Glutamatergic neuron (in vitro differentiated cells): ENCODE measurements at places on chromosomes 5 and 9. TPM values are rescaled to one million over a fixed set of nuclear protein-coding genes. Genes with fewer than 3 reads are reported as not detected.

DNA sequence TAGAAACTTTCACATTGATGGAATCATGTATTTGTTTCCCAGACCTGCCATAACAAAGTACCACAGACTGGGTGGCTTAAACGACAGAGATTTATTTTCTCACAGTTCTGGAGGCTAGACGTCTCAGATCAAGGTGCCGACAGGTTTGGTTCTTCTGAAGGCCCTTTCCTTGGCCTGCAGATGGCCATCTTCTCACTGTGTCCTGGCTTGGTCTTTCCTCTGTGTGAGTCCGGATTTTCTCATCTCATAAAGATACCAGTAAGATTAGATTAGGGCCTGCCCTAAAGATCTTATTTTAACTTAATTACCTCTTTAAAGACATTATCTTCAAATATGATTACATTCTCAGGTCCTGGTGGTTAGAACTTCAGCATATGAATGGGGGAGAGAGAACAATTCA lies 5.8 kb downstream of the USP20 start:
- DNase-seq = no peak

Gene ARHGEF28
- total RNA-seq = 0.47 TPM

GRCh38 chr5:43066799-43067741 lies 27.0 kb upstream of the ANXA2R start:
- DNase-seq = peak; percentile 87

Gene FOXI1
- total RNA-seq = not detected

- DNase-seq = peak; percentile 61
Observed at GRCh38 chr5:129664336-129664937, 83.5 kb upstream of the MINAR2 start.

Gene PPP3R2
- total RNA-seq = not detected

Gene FOXD4L5
- total RNA-seq = not detected

DNA sequence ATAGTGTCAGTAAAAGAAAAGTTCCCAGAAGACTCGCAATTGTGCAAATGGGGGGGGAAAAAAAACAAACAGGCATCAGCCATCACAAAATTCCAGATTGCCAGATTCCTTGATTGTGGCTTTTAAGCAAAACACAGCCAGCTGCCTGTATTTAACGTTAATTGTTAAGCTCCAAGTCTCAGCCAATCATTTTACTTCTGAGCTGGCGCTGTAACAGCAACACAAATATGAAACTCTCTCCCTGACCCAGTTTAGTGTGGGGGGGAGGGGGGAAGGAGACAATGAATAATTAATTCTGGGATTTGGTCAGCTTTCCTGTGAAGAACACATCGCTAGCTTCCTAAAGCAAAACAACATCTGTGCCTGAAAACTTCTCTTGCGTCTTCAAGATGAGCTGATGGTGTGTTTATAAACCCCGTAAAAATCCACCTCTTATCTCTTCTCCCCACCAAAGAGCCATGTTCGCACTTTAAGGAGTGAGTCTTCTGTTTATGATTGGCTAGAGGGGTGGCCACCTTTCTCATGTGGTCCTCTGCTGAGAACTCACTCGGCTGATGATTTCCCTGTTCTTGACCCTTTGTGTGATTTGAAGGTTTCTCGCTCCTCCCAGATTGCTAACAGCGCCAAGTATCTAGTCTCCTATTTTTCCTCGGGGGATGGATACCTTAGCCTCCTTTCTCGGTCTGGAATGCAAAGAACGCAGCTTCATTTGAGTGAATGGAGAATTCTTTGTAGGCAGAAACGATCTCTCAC lies 160.2 kb upstream of the DAPK1 start:
- DNase-seq = no peak

DNA sequence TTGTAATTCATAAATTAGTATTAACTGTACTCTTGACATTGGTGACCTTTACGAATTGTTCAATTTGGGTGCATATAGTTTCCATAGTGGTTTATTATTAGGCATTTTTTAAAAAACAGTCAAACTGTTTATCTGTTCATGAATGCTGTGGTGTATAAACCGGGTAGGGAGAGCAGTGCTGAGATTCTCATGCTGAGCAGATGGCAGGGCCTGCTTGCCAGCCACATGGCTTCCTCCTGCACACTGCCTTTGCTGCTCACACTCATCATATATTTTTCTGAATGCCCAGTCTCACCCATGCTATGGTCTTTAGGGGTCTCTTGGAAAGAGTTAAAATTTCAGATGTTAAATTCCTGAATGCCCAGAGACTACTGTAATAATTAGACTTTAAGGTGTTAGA lies 40.8 kb downstream of the NNT start:
- DNase-seq = peak; percentile 67

Gene GAS1
- total RNA-seq = 6.1 TPM

Gene PCDHB11
- total RNA-seq = 10.6 TPM

DNA sequence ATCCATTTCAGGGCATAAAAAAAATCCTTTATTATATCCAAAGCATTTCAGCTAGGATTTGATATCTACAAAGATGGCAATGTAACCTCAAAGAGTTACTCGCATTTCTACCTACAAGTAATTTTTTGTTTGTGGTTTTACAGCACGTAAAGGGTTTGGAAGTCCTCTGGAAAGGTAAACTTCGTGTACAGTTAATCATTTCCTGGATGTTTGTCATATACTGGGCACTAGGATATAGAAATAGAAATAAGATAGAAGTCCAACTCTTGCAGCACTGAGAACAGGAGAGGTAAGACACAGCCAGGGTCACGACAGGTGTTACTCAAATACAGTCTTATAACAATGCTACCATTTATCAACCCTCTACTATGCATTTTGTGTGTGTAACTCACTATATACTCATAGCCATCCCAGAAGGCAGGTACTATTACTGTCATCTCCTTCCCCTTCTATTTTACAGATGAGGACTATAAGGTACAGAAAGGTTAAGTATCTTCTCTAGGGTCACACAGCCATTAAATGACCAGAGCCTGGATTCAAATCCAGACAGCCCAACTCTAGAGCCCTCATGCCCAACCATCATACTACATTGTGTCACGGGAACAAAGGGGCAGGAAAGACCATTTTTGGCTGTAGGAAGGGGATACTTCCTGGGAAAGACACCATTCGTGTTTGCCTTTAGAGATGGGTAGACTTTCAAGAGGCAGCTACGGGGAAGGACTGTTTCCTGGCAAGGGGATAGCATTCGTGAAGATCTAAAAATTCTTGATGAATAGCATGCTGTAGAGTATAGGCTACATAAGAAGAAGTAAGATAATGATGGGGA lies 19.0 kb downstream of the NDUFA8 start:
- DNase-seq = no peak

DNA sequence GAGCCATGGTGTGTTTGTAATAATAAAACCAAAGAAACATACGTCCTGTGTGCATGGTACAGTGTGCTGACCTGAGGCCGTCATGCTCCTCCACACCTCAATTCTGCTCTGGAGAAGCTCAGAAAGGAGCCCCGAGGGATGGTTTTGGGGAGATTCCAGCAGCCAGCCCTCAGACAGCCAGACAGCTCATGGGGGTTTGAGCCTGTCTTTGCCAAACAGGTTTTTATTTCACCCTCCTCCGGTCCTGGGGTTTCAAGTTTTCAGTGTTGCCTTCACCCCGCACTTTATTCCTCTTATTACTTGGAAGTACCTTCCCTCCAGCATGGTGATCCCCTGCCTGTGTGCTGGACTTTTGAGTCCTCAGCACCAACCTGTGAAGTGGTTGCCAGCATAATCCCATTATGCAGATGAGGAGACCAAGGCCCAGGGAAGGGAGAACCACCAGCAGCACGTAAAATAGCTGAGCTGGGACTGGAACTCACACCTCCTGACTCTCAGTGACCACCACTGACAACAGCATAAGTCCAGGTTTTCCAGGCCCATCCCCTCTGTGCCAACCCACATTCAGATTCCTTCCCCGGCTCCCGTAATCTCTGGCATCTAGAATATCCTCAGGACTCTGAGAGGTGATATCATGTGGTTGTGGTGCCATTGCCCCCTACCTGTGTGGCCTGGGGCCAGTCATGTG lies 35.1 kb downstream of the TGFBI start:
- no peak for DNase-seq

GRCh38 chr5:172373680-172374079 lies 80.6 kb downstream of the SH3PXD2B start:
- no peak for DNase-seq

DNA sequence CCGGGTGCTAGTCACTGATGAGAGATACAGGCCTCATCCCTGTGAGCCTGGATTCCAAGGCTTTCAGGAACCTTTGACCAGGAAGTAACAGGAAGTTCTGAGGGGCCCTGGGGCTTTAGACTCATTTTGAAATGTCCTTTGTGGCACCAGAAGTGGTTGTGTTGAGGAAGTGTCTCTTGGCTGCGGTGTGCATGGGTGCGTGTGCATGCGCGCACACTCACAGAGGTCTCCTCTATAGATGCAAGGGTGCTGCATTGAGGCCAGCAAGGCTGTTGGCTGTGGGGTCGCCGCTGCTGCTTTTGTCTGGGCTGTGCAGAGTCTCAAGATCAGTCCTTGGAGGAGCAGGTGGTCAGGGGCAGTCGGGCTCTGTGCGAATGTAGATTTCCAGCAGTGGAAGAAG lies 7.6 kb downstream of the RAB24 start:
- no peak for DNase-seq

DNA sequence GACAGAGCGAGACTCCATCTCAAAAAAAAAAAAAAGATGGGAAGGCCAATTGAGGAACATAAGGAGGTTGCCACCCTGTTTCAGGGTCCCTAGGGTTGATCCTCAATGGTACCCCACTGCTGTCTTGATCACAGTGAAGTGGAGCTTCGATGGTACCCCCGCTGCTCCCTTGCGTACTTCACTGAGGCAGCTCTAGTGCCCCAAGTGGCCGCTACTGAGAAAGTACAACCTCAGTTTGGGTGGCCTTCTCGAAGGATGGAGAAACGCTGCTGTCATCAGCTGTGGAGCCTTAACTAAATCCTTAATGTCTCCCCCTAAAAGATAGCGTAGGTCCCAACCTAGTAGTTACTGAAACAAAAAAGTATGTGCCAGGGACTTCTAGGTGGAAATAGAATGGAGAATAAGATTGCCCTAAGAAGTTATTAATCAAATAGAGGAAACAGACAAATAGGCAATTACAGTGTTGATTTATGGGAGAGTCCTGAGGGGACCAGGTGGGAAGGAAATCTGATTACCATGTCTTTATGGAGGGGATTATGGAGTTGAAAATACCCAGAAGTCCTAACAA lies 6.3 kb downstream of the TESK1 start:
- peak; percentile 67 for DNase-seq

GRCh38 chr5:96064877-96065276 lies 103.2 kb upstream of the ELL2 start:
- DNase-seq = no peak

GRCh38 chr5:150672237-150672883 lies 11.3 kb downstream of the MYOZ3 start:
- DNase-seq = no peak

Gene GMCL2
- total RNA-seq = not detected

GRCh38 chr5:154077696-154078095 lies 38.9 kb downstream of the MFAP3 start:
- DNase-seq = no peak

Gene GARIN3
- not detected for total RNA-seq

Gene PRRX2
- 2.3 TPM for total RNA-seq

Gene IL5
- total RNA-seq = not detected

- no peak for DNase-seq
Observed at GRCh38 chr9:4309806-4310205, 9.9 kb upstream of the GLIS3 start.

DNA sequence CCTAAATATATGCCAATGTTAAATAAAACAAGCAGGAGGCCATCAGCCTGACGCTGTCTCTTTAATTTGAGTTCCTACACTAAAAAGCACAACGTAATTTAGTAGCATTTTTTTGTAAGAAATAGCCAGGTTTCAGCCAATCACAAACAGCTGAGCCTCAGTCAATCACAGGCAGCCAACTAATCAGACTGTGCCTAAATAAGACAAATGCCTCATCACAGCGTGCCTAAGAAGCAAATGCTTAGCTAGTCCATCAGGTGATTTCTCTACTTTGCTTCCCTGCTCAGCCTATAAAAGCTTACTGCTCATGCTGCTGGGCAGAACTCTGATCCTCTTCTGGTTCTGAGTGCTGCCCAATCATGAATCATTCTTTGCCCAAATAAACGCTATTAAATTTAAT lies 38.3 kb upstream of the RORB start:
- DNase-seq = no peak

DNA sequence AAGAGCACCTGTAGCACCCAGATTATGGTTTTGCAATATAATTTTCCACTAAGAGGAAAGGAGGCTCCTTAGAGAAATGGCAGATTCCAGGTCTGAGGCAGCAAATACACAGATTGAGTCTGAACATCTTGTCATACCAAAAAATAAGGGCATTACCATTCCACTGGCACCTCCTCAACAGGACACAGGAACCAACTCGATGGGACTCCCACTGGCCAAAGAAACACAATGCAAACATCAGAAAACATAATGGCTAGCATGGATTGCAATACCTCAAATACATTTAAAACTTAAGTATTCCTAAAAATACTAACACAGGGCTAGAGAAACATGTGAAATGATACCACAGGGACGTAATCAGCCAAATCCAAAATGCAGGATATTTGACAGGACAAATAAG lies 12.4 kb upstream of the RANBP17 start:
- no peak for DNase-seq

- no peak for DNase-seq
Observed at GRCh38 chr5:142737179-142737578, 33.0 kb upstream of the ARHGAP26 start.

GRCh38 chr5:33888587-33888986 lies 3.2 kb downstream of the ADAMTS12 start:
- no peak for DNase-seq
